ENCODE measurements at places on chromosomes 3 and 15. TPM values are rescaled to one million over a fixed set of nuclear protein-coding genes. Genes with fewer than 3 reads are reported as not detected.

The SH2D7 gene
- not detected for total RNA-seq

The GABRR3 gene
- total RNA-seq: not detected

The DNAH1 gene
- 11.5 TPM for total RNA-seq

The TCF12 gene
- 174 TPM for total RNA-seq

The TMEM158 gene
- 0.48 TPM for total RNA-seq

The CTDSPL2 gene
- 77.0 TPM for total RNA-seq

The SLC22A14 gene
- not detected for total RNA-seq

The TMC3 gene
- total RNA-seq: 0.15 TPM

GRCh38 chr15:96020133-96020532 lies 310.4 kb upstream of the NR2F2 start:
- H3K27ac ChIP-seq: no peak overlapping the region
- no peak overlapping the region for H3K4me3 ChIP-seq
- H3K36me3 ChIP-seq: no peaks in the 10 kb centered on the region

DNA sequence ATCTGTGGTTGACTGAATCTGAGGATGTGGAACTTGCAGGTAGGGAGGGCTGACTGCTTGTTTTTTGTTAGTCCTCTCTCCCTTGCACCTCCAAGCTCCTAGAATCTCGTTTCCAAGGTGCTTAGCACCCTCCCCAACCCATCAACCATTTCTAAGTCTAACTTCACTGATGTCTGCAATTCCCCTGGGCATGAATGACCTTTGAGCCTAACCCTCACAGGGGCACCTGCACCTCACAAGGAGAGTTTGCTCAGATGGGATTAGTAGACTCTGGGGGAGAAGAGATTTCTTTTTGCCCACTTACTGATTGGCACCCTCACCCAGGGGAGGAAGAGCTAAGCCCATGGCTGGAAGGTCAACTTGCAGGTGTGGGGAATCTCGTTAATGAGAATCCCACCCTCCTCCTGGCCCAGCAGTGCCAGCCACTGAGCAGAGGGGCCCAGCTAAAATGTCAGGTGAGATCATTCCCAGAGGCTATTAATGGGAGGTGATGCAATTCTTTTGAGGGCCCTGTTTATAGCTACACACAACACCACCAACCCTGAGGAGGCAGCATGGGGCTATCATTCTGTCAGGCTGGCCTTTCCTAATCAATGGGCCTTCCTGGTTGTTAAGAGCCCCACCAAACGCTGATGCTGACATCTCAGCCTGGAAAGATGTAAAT lies 81.6 kb upstream of the HERC1 start:
- no peak overlapping the region for H3K27ac ChIP-seq
- DNase-seq: no peak
- no peaks in the 10 kb centered on the region for H3K36me3 ChIP-seq
- peaks cover under 1% of the 10 kb centered on the region for H3K4me1 ChIP-seq

- no peak overlapping the region for H3K4me3 ChIP-seq
- peak; percentile 60 for DNase-seq
- no peaks in the 10 kb centered on the region for H3K36me3 ChIP-seq
Measured at GRCh38 chr3:194871143-194871863, 185.6 kb downstream of the FAM43A start.

DNA sequence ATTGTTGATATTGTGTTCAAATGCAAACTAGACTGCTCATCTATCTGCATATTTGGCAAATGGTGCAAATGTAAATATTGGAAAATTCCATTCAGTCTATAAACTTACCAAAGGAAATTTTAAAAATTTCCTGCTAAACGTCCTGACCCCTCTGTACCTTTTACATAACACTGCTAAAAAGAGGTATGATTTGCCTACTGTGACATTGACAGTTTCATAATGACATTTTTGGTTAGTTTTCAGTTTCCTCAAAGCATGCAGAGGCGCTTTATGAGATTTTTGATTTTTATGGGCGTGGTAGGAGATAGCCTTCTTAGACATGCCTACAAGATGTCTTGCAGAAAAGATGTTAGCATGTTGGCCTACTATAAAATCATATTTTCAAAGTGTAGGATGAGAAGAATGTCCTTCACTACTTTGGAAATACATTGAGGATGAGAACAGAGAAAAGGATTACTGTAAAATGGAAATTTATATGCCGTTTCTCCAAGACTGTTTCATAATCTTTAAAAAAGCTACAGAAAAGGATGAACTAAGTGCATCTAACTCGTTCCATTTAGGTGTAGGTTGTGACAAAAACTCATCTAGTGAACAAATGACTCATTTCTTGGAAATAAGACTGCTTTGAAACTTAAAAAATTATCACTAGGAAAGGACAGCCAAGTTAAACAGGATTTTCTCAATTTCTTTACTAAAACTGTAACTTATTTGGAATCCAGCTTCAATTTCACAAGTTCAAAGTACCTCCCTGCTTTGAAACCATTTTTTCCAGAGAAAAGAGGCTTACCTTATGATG lies 14.5 kb upstream of the ISLR start:
- no peak overlapping the region for H3K4me3 ChIP-seq
- no peaks in the 10 kb centered on the region for H3K4me1 ChIP-seq
- H3K36me3 ChIP-seq: no peaks in the 10 kb centered on the region
- no peak overlapping the region for H3K27ac ChIP-seq

GRCh38 chr3:99883138-99883461 lies 65.4 kb downstream of the CMSS1 start:
- no peak overlapping the region for H3K27ac ChIP-seq
- no peak for DNase-seq
- H3K4me3 ChIP-seq: no peak overlapping the region
- H3K4me1 ChIP-seq: no peaks in the 10 kb centered on the region
- no peaks in the 10 kb centered on the region for H3K36me3 ChIP-seq
- no peaks in the 10 kb centered on the region for H3K27me3 ChIP-seq

GRCh38 chr3:29512641-29513040 lies 231.8 kb downstream of the RBMS3 start:
- DNase-seq: no peak
- no peak overlapping the region for H3K4me3 ChIP-seq
- peaks cover 10% of the 10 kb centered on the region for H3K4me1 ChIP-seq
- H3K27me3 ChIP-seq: no peaks in the 10 kb centered on the region
- H3K27ac ChIP-seq: no peak overlapping the region
- H3K36me3 ChIP-seq: no peaks in the 10 kb centered on the region

GRCh38 chr3:71303627-71304200 lies 279.8 kb downstream of the FOXP1 start:
- no peaks in the 10 kb centered on the region for H3K27me3 ChIP-seq
- DNase-seq: no peak
- H3K4me3 ChIP-seq: no peak overlapping the region
- peaks cover 10% of the 10 kb centered on the region for H3K4me1 ChIP-seq

DNA sequence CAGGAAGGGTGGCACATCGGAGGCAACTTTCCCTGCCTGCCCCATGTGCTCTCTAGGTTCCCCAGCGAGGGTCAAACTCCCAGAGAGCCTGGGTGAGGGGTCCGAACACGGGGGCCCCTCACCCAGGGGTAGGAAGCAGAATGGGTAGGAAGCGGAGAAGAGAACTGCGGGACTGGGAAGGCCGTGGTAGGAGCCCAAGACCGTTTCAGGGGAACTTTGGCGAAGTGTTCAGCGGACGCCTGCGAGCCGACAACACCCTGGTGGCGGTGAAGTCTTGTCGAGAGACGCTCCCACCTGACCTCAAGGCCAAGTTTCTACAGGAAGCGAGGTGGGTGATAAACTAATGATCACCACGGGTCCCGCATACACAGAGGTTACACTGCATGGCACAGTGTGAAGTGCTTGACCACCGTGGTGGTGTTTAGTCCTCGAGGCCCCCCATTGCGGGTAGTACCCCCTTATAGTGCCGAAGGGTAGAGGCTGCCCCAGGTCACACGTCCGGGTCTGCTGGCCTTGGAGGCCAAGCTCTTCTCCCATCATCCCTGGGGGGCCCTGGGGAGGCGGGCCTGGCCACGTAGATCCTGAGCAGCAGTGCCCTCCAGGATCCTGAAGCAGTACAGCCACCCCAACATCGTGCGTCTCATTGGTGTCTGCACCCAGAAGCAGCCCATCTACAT lies 8.3 kb downstream of the FES start:
- no peak overlapping the region for H3K4me3 ChIP-seq
- DNase-seq: no peak
- H3K36me3 ChIP-seq: no peaks in the 10 kb centered on the region
- no peaks in the 10 kb centered on the region for H3K27me3 ChIP-seq
- no peak overlapping the region for H3K27ac ChIP-seq
- no peaks in the 10 kb centered on the region for H3K4me1 ChIP-seq

DNA sequence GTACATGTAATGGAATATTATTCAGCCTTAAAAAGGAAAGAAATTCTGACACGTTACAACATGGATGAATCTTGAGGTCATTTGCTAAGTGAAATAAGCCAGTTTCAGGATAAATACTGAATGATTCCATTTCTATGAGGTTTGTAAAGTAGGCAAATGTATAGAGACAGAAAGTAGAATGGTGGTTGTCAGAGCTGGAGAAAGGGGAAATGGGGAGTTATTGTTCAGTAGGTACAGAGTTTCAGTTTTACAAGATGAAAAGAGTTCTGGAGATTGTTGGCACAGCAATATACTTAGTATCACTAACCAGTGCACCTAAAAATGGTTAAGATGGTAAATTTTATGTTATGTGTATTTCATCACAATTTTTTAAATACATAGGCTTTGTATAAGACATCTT lies 60.6 kb downstream of the USP8 start:
- H3K4me3 ChIP-seq: no peak overlapping the region
- peaks cover 6% of the 10 kb centered on the region for H3K36me3 ChIP-seq
- no peaks in the 10 kb centered on the region for H3K27me3 ChIP-seq

- H3K27ac ChIP-seq: no peak overlapping the region
- H3K4me3 ChIP-seq: peak overlapping the region; percentile 86
- H3K4me1 ChIP-seq: no peaks in the 10 kb centered on the region
Measured at GRCh38 chr3:131501949-131502348, 822 bp downstream of the MRPL3 start.

GRCh38 chr3:48681974-48682610 lies 3.6 kb downstream of the NCKIPSD start:
- H3K4me1 ChIP-seq: peaks cover 18% of the 10 kb centered on the region
- no peak overlapping the region for H3K4me3 ChIP-seq
- no peak for DNase-seq
- H3K27me3 ChIP-seq: no peaks in the 10 kb centered on the region

GRCh38 chr3:34011171-34012101 lies 213.0 kb downstream of the PDCD6IP start:
- DNase-seq: no peak
- no peaks in the 10 kb centered on the region for H3K36me3 ChIP-seq
- H3K27ac ChIP-seq: no peak overlapping the region
- H3K4me1 ChIP-seq: no peaks in the 10 kb centered on the region

GRCh38 chr3:151864423-151865101 lies 8.9 kb upstream of the SUCNR1 start:
- DNase-seq: no peak
- H3K36me3 ChIP-seq: no peaks in the 10 kb centered on the region
- no peaks in the 10 kb centered on the region for H3K27me3 ChIP-seq
- H3K4me1 ChIP-seq: no peaks in the 10 kb centered on the region
- no peak overlapping the region for H3K27ac ChIP-seq

DNA sequence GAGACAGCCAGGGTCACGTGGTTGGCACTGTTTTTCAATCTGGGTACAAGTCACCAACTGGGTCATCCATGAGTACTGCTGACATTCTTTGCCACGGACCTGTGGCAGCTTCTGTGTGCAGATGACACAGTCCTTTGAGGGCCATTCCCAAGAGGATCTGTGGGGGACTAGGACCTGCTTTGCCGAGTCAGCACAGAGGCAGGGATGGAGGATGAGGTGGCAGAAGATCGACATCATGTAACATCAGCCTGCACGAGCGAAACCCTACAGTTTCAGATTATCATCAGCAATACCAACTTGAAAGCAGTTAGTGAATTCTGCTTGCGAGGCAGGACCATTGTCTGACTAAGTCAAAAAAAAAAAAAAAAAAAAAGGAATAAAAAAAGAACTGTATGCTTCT lies 227.7 kb downstream of the FOXP1 start:
- H3K36me3 ChIP-seq: no peaks in the 10 kb centered on the region
- DNase-seq: no peak

DNA sequence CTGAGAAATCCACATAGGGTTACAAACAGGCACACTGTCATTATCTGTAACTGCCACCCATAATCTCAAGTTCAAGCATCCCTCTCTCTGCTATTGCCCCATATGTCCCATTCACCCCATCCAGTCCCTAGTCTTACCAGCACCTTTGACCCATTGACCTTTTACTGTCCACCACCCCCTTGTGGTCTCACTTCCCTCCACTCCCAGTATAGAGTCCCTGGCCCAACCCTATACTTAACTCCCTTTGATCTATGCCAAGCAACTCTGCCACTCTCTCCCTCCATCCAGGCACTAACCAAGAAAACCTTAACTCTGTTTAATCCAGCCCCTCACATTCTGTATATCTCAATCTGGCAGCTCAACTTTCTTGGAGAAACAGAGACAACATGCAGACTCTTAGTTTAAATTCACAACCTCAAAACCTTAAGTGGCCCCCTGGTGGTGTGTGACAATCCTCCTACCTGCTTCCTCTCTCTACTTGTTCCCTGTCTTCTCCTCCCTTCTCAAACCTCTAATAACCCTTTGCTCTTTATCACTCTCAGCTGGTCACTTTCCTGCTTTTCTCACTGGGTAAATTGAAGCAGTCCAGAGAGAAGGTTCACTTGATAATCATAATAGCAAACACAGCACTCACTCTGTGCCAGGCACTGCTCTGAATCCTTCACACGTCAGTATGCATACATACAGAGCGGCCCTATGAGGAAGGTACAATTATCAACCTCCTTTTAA lies 162.7 kb downstream of the STT3B start:
- no peak overlapping the region for H3K4me3 ChIP-seq
- H3K27ac ChIP-seq: no peak overlapping the region
- H3K27me3 ChIP-seq: no peaks in the 10 kb centered on the region
- no peak for DNase-seq

- no peak overlapping the region for H3K27ac ChIP-seq
Measured at GRCh38 chr3:160127308-160127707, 97.9 kb upstream of the C3orf80 start.

- H3K27ac ChIP-seq: no peak overlapping the region
- H3K4me1 ChIP-seq: no peaks in the 10 kb centered on the region
- no peaks in the 10 kb centered on the region for H3K36me3 ChIP-seq
- DNase-seq: no peak
- H3K27me3 ChIP-seq: no peaks in the 10 kb centered on the region
Measured at GRCh38 chr15:31285772-31286261, 40.8 kb upstream of the KLF13 start.

DNA sequence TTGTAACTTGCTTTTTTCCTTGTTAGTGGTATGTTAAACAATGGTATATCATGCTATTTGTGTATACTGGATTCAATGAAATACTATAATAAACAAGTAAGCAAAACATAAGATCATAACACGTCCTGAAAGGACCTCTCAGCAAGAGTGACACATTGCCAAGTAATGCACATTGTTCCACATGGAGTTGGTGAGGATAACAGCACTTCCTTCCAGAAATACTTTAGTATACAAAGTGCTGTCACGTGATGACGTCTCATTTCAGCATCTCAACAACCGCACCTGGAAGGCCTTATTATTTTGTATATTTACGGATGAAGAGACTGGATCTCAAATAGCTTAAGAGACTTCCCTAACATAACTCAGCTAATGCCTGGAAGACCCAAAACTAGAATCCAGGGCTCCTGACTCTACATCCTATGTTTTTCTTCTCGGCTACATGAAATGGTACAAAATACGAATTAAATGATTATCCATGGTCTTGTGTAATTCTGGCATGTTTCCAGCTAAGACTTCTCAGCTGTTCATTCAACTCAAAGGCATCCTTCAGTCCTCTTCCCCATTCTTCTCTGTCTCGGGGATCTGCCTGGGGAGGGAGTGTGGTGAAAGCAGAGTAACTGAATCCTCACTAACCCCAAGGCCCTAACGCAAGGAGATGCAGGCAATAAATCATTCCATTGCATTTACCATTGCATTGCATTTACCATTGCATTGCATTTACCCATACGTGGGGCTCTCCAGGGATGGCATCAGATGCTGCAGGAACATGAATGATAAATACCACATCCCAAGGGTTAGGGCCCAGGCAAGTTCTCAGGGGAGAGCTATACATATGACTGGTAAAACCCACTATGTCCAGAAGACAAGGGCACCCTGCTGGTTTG lies 79.2 kb downstream of the LIPC start:
- H3K27ac ChIP-seq: no peak overlapping the region
- H3K4me1 ChIP-seq: no peaks in the 10 kb centered on the region
- no peak for DNase-seq

All from breast epithelium (tissue), 4 donors.